Mesothelial cell of epicardium (in vitro differentiated cells): ENCODE measurements at places on chromosomes 12 and 14.

- H3K27ac ChIP-seq: peak overlapping the region; percentile 37
- peaks cover 2% of the 10 kb centered on the region for H3K36me3 ChIP-seq
- H3K27me3 ChIP-seq: no peaks in the 10 kb centered on the region
- peaks cover 77% of the 10 kb centered on the region for H3K4me1 ChIP-seq
Observed at GRCh38 chr12:67275380-67275913, 6.3 kb downstream of the CAND1 start.

DNA sequence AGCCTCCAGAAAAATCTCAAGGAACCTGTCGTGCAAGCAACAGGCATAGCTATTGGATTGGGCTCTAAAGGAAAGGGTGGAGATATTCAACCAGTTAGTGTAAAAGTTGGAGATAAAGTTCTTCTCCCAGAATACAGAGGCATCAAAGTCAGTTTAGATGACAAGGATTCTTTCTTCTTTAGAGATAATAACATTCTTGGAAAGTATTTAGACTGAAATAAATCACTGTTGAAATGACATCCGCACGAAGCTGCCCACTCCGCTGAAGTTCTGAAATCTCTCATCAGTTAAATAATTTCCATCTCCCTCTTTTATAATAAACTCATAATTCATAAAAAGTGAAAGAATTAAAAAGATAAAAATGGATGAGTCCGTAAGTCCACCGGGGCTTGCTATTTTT lies 1354.9 kb upstream of the TMEM132C start:
- H3K27ac ChIP-seq: no peak overlapping the region
- no peaks in the 10 kb centered on the region for H3K4me1 ChIP-seq
- no peak for DNase-seq
- H3K36me3 ChIP-seq: no peaks in the 10 kb centered on the region

DNA sequence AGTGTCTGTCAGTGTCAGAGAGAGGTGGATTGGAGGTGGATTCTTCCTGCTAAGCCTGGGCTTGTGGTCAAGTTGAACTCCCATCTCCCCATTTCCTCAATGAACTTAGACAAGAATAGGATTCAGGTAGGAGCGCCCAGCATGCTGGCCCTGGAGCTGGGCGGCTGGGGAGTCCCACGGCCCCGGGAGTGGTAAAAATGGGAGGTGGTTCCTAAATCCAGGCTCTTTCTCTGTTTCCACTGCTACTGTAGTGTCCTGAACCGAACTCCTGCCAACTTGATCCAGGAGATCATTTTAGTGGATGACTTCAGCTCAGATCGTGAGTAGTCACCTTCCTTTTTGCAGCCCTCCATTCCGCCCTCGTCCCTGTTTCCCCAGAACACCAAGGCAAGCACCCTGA lies 65.1 kb downstream of the GALNT16 start:
- DNase-seq: no peak
- H3K27ac ChIP-seq: no peak overlapping the region
- no peaks in the 10 kb centered on the region for H3K27me3 ChIP-seq
- H3K4me3 ChIP-seq: no peak overlapping the region
- no peaks in the 10 kb centered on the region for H3K4me1 ChIP-seq

DNA sequence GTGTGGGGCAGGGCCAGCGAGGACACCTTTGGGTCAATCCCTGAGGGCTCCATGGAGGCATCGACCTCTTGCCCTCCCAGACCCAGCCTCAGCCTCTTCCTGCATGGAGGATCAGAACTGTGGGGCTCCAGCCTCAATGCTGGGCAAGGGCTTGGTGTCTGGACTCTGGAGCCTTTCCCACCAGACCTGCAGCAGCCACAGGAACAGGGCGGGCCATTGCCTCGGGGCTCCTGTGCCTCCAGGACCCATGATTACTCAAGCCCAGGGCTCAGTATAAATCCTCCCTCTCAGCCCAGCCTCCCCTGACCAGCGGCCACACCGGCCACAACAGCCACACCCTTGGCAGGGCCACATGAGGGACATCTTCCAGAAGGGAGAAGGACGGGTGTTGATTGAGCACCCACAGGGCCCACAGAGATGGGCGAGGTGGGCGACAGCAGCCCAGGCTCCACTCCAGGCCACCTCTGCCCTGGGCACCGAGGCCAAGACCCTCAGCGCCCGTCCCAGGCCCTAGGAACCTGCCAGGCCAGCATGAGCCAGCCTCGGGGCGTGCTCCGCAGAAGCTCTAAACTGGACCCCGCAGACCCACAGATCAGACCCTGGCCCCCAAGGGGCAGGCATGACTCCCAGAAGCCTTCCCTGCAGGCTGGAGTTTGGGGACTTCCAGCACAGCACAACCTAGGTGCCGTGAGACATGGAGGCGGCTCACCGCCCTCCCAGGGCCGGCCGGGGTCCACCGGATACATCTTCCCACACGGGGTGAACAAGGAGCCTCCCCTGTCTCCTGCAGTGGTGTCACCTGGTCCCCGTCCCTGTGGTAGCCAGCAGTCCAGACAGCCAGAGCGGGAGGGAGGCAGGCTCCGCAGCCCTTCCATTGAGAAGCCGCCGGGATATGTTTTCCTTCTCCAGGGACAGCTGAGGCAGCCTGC lies 25.1 kb downstream of the NCOR2 start:
- H3K27me3 ChIP-seq: no peaks in the 10 kb centered on the region
- H3K27ac ChIP-seq: peak overlapping the region; percentile 53
- DNase-seq: no peak
- H3K4me1 ChIP-seq: peaks cover 48% of the 10 kb centered on the region

DNA sequence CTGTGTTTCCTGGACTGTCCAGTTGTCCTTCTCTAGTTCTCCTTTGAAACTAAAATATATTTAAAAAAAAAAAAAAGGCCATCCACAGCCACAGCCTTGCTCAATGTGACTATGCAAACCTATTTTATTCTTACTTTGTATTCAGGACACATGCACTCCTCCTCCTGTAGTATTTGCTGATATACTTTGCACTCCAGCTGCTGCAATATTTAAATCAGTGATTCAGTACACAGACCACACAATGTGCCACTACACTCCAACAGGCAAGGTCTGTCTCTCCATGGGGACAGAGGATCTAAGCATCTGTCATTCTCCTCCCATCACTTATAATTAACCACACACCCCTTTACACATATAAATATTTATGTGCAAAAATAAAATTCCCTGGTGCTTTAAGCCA lies 40.2 kb upstream of the CCDC196 start:
- H3K4me3 ChIP-seq: no peak overlapping the region
- no peaks in the 10 kb centered on the region for H3K36me3 ChIP-seq
- DNase-seq: no peak
- no peaks in the 10 kb centered on the region for H3K4me1 ChIP-seq
- H3K27me3 ChIP-seq: peaks cover 12% of the 10 kb centered on the region

DNA sequence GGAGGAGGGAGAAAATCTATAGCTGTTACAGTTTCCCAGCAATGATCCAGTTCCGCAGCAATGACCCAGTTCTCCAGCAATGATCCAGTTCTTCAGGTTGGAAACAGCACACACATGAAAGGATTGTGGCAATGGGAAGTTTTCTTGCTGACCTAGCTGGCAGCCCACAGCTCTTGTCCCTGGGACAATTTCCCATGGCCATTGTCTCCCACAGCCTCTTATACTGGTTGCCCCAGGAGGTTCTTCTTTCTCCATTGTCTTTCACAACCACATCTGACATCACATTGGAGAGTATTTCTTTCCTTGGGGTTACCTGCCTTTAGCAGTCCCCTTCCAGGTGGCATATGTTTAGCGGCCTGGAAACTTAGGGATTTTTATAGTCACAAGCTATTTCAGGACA lies 209.8 kb upstream of the PLEKHG7 start:
- H3K36me3 ChIP-seq: no peaks in the 10 kb centered on the region
- no peaks in the 10 kb centered on the region for H3K4me1 ChIP-seq
- no peak for DNase-seq
- H3K27ac ChIP-seq: no peak overlapping the region
- no peaks in the 10 kb centered on the region for H3K27me3 ChIP-seq

GRCh38 chr12:108693751-108694150 lies 37.6 kb downstream of the CORO1C start:
- peak overlapping the region; percentile 94 for H3K27ac ChIP-seq
- no peak for DNase-seq
- H3K36me3 ChIP-seq: peaks cover 7% of the 10 kb centered on the region

DNA sequence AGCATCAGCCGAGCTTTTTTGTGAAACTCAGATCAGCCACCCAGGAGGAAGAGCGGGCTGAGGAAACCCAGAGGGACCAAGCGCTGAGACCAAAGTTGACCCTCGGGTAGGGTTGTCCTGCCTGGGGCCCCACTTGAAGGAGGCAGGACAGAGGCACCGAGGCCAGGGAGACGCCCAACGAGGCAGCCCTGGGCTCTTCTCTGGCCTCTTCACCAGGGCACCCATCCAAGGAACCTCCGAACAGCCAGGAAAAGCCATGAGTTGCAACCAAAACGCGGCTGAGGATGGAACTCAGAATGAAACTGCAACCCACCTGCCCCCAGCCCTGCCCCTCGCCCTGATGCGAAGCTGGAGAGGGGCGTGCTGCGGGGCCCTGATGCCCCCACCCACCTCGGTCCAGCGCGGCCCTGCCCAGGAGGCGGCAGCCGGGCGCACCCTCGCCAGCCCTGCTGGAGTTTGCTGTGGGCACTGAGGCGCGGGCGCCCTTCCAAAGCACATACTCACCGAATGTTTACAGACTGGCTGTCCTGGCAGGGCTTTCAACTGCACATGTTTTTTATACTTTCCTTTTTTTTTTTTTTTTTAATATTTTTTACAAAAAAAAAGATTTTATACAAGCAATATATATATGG lies 41.9 kb downstream of the JDP2 start:
- no peak overlapping the region for H3K4me3 ChIP-seq
- peaks cover 22% of the 10 kb centered on the region for H3K36me3 ChIP-seq
- peaks cover 11% of the 10 kb centered on the region for H3K4me1 ChIP-seq
- DNase-seq: no peak
- H3K27me3 ChIP-seq: no peaks in the 10 kb centered on the region

DNA sequence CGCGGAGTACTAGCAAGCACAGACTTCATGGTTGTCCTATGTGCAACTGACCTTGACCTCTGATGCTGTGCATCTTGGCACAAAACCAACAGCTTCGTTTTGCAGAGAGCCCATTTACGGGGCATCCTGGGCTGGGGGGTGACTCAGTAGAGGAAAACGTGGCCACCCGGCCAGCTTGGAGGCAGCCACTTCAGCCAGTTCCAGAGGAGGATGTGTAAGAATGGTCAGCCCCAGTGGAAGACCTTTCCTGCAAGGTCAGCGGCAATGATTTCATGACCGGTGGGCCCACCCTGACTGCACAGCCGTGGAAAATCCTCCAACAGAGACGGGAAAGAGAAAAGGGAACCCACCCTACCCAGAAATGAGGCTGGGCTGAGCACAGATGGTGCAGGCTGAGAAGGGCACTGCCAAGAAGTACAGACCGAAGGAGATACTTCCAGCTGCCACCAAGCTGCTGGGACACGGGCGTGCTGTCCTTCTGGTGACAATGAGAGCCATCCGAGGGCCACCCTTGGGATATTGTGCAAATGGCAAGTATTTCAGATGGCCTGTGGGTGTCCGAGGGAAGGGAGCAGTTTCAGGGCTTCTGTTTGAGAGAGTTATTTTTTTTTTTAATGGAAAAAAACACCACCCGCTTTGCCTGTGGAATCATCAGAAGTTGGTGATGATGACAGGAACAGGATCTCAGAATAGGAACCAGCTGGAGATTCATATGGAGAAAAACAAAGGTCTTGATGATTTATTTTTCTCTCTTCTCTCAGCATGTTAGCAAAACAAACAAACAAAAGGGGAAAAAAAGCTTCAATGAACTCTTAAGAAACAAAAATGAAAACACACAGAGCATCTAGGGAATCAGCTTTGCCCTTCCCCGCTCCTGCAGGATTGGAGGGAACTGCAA lies 120.2 kb upstream of the RFLNA start:
- peaks cover 18% of the 10 kb centered on the region for H3K4me1 ChIP-seq
- DNase-seq: no peak
- H3K27ac ChIP-seq: peak overlapping the region; percentile 44
- no peak overlapping the region for H3K4me3 ChIP-seq
- H3K27me3 ChIP-seq: no peaks in the 10 kb centered on the region

DNA sequence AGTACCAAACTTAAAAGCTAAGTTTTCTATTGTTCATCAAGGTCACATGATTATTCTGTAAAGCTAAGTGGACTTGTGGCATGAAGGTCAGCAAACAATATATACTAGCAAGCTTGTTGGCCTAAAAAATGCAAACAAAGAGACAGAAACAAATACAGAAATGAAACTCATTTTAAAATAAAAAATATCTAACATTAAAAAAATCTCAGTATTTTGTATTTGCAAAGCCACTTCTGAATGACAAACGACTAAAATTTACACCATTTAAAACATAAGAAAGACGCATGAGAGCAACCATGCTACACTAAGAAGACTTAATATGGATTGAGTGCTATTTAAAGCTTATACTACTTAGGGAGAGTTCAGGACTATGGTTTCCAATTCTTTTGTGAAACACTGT lies 72.8 kb upstream of the BBS10 start:
- no peak for DNase-seq
- H3K4me3 ChIP-seq: no peak overlapping the region
- H3K27ac ChIP-seq: no peak overlapping the region
- H3K4me1 ChIP-seq: peaks cover 20% of the 10 kb centered on the region

DNA sequence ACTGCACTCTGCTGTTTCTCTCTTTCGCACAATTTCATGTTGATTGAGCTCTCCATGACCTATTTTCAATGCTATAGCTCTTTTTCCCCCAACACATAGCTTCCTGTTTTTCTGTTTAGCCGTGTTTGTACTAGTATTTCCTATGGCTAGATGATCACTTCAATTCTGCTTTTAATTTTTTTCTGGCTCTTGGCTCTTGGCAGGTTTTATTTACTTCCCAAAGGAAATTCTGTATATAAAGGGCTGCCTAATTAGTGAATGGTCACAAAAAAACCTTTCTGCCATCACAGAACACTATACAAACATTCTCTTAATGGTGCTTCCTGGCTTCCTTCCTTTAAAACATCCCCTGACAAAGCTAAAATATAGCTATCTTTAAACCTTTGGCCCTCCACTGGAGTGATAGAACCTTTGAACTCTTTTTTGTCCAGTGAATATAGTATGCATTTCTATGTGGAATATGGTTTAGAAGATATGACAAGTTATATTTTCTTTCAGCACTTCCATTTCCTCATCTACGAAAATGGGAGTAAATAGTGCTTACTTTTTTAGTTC lies 88.2 kb downstream of the RASSF9 start:
- no peaks in the 10 kb centered on the region for H3K27me3 ChIP-seq
- DNase-seq: no peak
- H3K36me3 ChIP-seq: no peaks in the 10 kb centered on the region
- H3K4me3 ChIP-seq: no peak overlapping the region

GRCh38 chr14:101409006-101409543 lies 152.2 kb upstream of the DIO3 start:
- DNase-seq: no peak
- no peaks in the 10 kb centered on the region for H3K27me3 ChIP-seq
- H3K36me3 ChIP-seq: no peaks in the 10 kb centered on the region
- H3K4me3 ChIP-seq: no peak overlapping the region
